ENCODE measurements at places on chromosomes 5 and 9. TPM values are rescaled to one million over a fixed set of nuclear protein-coding genes. Genes with fewer than 3 reads are reported as not detected.

HEMGN gene
- not detected for total RNA-seq

DBH gene
- total RNA-seq, result not detected

ZDHHC11B gene
- total RNA-seq, result 0.32 TPM

PCA3 gene
- total RNA-seq, result 0.26 TPM

SSBP2 gene
- 24.6 TPM for total RNA-seq

All from bronchial smooth muscle cell (primary cell).